T-helper 2 cell (primary cell): ENCODE measurements at places on chromosomes 2 and 18.

DNA sequence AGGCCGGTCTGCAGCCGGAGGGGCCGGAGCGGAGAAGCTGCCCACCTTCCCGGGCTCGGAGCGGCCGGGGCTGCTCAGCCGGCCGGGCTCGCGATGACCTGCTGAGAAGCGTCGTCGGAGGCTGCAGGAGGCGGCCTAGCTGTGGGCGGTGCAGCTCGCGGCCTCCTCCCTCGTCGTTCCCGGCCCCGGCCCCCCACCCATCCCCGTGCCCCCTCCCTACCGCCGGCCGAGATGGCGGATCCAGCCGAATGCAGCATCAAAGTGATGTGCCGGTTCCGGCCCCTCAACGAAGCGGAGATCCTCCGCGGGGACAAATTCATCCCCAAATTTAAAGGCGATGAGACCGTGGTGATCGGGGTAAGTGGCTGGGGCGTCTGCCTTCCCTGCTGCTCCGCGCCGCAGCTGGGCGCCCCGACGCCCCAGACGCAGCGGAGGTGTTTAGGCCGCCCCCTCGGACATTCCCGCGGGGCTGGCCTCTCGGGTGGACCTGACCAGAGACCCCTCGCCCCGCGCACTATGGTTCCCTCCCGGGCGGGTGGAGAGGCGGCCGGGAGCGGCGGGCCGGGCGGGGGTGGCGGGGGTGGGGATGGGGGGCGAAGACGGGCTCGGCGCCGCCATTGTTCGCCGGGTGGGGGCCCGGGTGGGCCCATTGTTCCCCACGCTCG, 492 bp downstream of the KIF5C start:
- no peak for DNase-seq

DNA sequence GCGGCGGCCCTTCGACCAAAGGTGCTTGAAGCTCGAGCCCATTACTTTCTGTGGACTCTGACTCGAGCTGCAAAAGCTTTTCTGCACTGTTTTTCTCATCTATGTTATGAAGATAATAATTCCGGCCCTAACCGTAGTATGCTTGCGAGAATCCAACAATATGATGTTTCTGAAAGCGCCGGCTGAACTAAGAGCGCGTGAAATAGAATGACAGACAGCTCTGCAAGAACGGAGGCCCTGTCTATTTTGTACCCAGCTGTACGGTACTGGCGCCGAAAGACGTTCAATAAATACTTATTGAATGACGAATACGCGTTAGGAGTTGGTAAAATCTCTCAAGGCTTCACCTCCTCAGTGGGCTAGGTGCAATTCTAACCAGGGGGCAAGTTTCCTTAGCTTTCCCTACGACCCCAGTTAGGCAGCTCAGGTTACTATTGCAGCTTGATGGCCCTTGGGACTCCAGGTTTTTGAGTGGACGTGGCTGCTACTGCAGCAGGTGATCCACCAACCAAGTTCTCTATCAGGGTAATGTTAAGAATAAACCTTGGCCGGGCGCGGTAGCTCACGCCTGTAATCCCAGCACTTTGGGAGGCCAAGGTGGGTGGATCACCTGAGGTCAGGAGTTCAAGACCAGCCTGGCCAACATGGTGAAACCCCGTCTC, 570 bp downstream of the SCRN3 start:
- no peak for DNase-seq

DNA sequence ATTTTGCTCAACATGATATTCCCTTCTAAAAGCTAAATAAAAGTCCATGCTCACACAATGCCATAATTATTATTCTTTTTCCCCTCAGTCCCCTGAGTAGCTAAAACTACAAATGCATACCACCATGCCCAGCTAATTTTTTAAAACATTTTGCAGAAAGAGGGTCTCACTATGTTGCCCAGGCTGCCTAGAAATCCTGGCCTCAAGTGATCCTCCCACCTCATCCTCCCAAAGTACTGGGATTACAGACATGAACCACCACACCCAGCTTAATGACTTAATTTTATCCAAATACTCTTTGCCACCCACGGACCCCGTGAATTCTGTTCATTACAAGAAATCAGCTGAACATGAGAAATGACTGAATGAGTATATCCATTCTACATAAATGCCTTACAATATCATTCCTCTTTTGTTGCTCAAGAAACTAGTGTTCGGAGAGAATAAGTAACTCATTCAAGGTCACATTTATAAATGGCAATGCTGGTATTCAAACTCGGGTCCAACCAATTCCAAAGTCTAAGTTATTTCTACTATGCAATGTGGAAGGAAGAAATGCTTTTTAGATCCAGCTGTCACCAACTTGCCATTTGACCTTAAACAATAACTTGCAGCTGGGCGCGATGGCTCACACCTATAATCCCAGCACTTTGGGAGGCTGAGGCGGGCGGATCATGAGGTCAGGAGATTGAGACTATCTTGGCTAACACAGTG, 59.8 kb downstream of the NOL10 start:
- DNase-seq: no peak

DNA sequence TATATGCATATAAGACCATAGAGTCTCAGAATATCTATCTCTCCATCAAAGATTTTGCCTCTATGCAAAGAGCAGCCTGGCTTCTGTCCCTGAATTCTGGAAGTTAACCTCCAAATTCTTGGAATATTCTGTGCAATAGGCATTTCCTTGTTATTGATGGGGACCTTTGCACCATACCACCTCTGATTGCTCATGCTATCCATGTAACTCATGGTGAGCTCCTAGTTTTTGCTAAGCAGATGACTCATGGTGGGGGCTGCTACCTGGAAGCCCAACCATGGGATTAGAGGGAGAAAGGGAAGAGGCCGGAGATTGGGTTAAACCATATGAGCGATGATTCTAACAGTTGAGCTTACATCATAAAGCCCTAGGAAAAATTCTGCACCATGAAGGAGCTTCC, 310.2 kb upstream of the FIGN start:
- no peak for DNase-seq

- DNase-seq: no peak
These were observed 311.0 kb upstream of the FAM98A start for GRCh38 chr2:33909945-33910695.

DNA sequence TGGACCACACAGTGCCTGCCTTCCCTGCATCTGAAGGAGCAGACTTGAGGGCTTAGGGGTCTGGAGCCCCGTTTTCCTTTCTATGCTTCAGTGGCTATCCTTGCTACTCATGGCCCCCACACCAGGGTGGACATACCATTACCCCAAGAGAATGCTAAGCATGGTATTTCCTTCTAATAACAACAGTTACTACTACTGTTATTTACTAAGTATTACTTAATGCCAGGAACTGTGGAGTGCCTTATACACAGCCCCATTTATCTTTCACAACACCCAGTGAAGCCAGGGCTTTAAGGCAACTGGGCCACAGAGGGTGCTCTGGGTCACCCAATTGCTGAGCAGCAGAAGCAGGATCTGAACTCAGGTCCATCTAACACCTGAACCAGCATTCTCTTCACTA, 5.8 kb upstream of the PAX8 start:
- DNase-seq: no peak
